H1 (cell line): ENCODE measurements at places on chromosomes 1 and 21.

GRCh38 chr1:38328278-38329035 is 281.9 kb upstream of the POU3F1 start:
- DNase-seq: no peak

GRCh38 chr1:73800376-73800775 is 397.6 kb downstream of the LRRIQ3 start:
- DNase-seq: no peak

DNA sequence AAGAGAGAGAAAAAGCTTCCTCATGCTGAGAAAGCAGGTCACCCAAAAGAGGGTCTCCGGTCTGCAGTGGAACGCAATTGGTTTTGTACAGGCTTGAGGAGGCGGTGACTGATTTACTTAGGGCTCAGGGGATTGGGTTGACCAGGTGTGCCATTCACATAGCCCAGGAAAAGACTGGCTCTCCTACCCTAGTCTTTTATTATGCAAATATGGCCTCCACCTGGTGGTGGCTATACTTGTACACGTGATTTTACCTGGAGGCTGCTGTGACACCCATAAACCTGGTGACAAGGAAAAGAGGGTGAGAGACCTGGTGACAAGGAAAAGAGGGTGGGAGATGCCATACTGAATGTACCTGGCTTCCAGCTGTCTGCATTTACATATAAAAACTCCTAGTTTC is 49.9 kb downstream of the DNTTIP2 start:
- no peak for DNase-seq

- DNase-seq: no peak
Measured at GRCh38 chr1:53590531-53591515, 131.6 kb downstream of the DMRTB1 start.

DNA sequence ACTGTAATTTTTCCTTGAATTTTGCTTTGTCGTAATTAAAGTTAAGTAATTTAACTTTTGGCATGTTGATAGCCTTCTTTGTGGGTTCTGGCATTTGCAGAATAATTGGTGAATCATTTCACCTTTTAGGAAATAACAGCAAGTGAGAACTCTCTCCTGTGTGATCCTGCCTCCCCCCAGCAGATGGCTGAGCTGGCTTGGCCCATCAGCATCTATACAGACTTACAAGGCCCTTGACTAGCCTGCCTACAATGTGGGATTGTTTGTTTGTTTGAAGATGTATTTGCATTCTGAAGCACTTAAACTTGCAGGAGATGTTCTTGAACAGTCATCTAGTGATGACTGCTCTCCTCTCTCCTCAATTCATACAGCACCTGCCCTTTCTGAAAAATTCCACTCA is 55.9 kb downstream of the MACO1 start:
- DNase-seq: no peak

- DNase-seq: no peak
Measured at GRCh38 chr1:114203595-114204128, 50.0 kb upstream of the SYT6 start.

DNA sequence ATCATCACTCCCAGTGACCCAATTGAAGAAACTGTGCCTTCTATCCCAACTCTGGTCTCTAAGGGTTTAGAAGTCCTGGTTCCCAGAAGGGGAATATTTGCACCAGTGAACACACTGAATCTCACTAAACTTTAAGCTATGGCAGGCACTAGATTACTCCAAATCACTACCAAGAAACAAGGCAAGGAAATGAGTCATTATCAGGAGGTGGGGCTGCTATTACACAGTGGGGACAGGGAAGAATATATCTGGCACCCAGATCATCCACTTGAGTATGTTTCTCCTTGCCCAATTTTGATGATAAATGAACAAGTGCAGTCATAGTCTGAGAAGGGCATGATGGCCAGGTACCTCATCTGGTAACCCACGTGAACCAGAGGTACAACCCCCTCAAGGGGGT is 7.0 kb downstream of the MRPL9 start:
- DNase-seq: no peak

GRCh38 chr1:176989023-176989422 is 175.5 kb downstream of the ASTN1 start:
- DNase-seq: no peak

- no peak for DNase-seq
Measured at GRCh38 chr1:8202182-8202905, 115.6 kb upstream of the SLC45A1 start.

DNA sequence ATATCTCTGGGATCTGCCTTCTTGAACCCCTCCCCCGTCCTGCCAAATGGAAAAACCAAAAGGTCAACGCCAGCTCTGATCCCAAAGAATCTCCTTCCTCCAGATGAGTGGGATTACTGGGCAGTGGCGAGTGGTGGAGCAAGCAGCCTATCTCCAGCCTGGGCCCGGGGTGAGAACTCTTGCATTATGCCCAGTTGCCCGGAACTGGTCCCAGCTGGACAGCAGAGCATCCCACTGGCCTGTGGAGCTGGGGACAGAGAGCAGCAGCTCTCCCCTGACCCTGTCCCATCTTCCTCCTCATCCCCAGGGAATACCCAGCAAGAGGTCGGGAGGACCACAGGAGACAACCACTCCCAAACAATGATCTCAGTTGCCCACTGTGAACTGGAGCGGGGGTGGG is 130.5 kb downstream of the TMEM53 start:
- DNase-seq: no peak

GRCh38 chr1:113057006-113057405 is 16.0 kb upstream of the LRIG2 start:
- no peak for DNase-seq

DNA sequence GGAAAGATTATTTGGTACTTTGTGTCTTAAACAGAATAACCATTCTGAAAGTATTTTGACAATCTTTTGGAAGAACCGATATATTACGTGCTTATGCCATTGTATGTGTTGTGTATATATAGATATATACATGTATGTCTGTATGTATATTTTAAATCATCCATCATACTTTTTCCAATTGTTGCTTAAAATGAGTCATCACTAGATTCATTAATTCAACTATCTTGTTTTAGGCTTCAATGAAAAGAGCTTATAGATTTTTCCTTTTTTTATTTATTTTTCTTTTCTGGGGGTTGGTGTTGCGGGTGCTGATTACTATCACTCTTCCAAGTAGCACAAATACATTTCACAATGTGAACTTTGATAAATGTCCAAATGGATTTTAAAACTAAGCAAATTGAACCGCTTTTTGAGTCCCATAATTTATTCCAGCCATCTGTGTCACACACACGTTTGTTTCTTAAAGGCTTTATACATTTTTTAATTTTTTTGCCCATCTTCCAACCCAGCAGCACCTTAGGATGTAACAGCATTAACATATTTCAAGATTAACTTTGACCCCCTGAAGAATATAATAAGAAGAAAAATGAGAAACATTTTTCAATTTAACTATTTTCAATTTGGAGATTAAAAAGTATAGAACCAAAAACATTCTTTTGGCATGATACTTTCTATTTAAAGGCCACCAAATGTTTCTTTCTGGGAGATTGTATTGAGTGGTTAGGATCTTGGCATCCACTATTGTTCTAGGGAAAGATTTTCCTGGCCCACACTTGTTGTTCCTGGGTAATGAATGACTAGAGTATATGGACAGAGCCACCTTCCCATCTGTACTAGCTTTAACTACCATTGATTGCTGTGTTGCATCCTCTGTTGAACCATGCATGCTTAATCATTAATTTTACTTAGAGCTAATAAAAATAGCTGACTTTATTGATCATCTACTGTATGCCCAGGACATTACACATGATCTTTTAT is 9.3 kb upstream of the DPYD start:
- DNase-seq: no peak

GRCh38 chr1:88462488-88463261 is 221.4 kb upstream of the PKN2 start:
- no peak for DNase-seq

DNA sequence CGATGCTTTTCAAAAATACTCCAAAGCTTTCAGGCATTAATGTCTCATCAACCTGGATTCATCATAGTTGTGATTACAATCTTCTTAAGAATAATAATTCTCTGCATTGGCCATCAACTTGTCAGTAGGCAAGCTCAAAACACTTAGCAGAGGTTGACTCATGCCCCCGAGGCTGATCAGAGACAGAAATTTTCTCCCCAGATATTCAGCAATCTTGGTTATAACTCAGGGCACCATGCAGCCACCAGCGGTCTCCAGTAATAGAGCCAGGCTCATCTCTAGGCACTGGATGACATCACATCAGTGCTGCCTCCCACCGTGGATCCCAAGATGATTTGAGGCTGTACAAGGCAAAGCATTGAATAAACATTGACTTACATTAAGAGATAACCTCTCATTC is 14.3 kb upstream of the IFFO2 start:
- DNase-seq: no peak

DNA sequence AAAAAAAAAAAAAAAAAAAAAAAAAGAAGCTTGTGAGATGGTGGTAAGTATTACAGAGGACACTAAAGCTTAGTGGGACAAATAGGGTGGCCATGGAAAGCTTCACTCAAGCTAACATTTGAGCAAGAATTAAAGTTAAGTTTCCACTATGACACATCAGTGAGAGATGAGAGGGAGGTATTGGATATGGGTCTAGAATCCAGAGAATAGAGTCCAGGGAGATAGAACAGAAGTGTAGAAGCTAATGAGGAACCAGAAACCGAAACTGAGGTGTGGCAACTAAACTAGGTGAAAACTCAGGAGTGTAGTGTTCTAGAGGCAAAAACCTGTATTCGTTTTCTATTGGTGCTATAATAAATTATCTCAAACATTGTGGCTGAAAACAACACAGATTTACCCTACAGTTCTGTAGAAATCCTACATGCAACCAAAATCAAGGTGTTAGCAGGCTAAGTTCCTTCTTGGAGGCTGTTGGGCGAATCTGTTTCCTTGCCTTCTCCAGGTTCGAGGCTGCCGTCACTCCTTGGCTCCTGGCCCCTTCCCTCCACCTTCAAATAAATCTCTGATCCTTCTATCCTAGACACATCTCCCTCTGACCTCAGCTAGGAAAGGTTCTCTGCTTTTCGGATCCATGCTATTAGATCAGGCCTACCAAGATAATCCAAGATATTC is 36.2 kb downstream of the PTP4A2 start:
- no peak for DNase-seq

DNA sequence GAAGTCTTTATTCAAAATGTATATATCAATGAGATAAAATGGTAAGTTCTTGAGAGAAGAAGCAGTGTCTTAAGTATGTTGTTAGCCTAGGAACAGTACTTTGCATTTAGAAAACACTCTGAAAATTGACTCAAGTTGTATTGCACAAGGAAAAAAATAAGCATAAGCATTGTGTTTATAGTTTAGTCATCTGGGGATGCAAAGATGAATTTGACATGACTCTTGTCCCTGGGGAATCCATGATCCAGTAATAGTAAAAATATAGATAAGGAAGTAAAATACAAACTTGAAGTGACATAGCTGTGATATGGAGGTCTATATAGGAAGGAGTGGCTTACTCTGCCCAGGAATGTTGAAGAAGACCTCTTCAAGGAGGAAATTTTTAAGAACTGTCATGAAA is 185.0 kb upstream of the PTBP2 start:
- DNase-seq: no peak

GRCh38 chr1:26598890-26599289 is 69.3 kb downstream of the RPS6KA1 start:
- no peak for DNase-seq

DNA sequence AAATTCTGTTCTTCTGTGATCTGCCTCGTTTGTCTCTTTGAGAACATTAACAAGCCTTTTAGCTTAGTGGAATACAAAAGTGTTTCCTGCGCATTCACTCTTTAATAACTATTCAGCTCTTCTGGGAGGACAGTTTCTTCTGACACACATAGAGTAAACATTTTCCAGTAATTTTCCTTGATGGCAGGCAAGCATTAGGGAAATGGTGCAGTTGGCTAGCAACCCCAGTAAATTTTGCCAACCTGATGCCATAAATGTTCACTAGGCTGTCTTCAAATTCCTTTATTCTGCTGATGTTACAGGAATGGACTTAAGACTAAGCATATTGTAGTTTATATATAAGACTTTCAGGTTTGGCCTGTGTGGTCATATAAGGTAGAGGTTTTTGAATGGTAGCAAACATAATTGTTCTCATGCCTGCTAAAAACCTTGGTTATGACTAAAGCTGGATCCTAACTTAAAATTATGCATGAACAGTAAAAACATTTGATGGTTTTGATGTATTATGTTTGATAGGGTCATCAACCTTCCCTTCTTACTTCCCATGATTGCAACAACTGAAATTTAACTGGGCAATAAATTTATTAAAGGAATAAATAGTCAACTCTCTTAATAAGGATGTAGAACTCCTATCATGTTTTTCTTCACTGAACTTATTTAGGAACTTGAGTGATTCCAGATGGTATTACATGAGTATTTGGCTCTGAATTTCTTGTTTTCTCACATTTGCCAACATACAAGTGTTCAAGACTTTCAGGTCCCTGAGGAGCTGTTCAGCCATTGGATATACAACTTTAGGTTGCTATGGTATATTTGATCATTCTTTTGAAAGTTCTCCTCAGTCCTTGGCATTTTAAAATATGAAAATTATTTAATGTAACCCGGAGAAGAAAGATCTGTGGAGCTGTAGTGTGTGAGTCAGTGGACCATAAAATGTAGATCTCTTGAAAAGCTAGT is 223.4 kb downstream of the FMN2 start:
- no peak for DNase-seq

DNA sequence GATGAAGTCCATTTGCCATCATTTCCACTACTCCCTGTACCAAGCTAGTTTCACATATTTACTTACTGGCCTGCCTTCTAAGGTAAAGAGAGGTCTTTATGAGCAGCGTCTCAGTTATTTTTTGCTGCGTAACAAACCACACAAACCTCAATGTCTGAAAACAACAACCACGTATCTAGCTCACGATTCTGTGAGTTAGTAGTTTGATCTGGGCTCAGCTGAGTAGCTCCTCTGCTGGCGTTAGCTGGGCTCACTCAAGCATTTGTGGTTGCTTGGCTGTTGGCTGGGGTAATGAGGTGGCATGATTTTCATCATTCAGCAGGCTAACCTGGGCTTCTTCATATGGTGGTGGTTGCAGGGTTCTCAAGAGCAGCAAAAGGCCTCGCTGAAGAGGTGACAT is 225.4 kb downstream of the FOXD2 start:
- DNase-seq: no peak

GRCh38 chr1:77220687-77221463 is 1.6 kb upstream of the PIGK start:
- DNase-seq: no peak

DNA sequence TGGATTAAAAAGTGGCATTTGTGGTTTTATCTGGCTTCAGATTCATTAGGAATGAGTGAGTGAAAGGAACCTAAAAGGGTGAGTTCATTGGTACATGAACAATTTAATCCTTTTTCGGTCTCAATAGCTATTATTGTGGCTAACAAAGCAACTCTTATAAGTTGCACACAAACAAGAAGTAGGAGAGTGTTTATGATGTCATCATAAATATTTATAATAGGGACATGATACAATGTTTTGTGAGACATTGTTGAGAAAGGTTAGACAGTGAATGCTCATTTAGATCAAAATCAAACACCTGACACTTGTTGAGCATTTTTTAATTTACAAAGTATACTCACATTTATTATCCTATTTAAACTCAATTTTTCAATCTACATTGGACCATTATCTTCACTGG is 363.4 kb downstream of the PDE4B start:
- no peak for DNase-seq

DNA sequence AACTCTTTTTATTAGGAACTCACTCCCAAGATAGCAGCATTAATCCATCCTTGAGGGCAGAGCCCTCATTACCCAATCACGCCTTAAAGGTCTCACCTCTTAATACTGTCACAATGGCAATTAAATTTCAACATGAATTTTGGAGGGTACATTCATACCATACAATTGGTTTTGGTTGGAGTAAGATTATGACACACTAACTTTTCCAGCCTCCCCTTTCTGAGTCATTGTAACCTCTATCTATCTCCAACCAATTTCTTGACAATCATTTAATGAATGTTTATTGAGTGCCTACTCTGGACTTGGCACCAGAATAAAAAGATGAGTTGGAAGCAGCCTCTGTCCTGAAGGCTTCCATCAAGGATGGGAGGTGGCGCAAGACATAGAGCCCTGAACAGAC is 94.2 kb upstream of the L1TD1 start:
- DNase-seq: no peak
